Tibial artery (tissue), 4 donors: ENCODE measurements at places on chromosomes 6 and 20.

DNA sequence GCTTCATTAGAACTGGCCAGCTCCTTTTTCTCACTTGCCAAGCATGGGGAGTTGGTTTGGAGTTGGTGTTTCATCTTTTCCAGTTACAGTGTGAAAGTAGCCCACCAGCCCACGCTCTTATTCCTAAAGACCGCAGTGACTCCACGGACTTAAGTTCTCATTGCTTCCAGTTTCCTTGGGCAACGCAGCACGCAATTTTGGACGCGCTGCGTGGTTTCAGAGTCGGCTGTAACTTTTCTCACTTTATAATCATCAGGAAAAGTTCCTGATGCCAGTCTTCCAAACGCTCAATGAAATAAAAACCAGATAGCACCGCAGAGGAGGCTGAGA is 381 bp upstream of the PEX7 start:
- peaks cover 6% of the 10 kb centered on the region for H3K36me3 ChIP-seq
- H3K4me3 ChIP-seq = peak overlapping the region; percentile 86
- no peaks in the 10 kb centered on the region for H3K4me1 ChIP-seq
- H3K27ac ChIP-seq = peak overlapping the region; percentile 86
- H3K27me3 ChIP-seq = no peaks in the 10 kb centered on the region
- DNase-seq = no peak

- DNase-seq = no peak
- H3K27me3 ChIP-seq = no peaks in the 10 kb centered on the region
- no peak overlapping the region for H3K4me3 ChIP-seq
- no peaks in the 10 kb centered on the region for H3K36me3 ChIP-seq
- no peaks in the 10 kb centered on the region for H3K4me1 ChIP-seq
Observed at GRCh38 chr6:80932359-80932758, 820.1 kb downstream of the TENT5A start.

- no peak for DNase-seq
- no peaks in the 10 kb centered on the region for H3K27me3 ChIP-seq
- H3K4me3 ChIP-seq = peak overlapping the region; percentile 95
- peak overlapping the region; percentile 96 for H3K27ac ChIP-seq
Observed at GRCh38 chr6:70668499-70668812, 773 bp downstream of the SMAP1 start.

- H3K36me3 ChIP-seq = no peaks in the 10 kb centered on the region
- H3K4me3 ChIP-seq = no peak overlapping the region
- no peak for DNase-seq
Observed at GRCh38 chr20:615514-615913, 5.4 kb upstream of the TCF15 start.

DNA sequence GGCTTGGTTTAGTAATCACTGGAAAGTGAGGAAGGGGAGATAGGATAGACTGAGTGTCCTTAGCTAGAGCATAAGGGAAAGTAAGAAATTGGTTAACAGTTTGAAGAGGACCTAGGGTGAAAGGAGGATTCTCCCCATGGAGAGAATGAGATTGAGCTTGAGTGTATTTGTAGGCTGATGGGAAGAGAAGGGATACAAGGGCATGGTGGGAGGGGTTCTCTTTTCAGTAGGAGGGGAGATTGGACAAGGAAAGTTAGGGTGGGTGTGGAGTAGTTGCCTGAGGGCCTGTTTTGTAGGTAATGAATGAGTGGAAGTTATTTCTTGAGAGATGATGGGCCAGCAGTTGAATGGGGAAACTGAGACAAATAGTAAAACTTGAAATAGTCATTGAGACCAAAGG is 1.9 kb downstream of the TRMT11 start:
- H3K4me3 ChIP-seq = no peak overlapping the region
- H3K4me1 ChIP-seq = peaks cover 31% of the 10 kb centered on the region
- DNase-seq = no peak
- H3K27ac ChIP-seq = no peak overlapping the region

DNA sequence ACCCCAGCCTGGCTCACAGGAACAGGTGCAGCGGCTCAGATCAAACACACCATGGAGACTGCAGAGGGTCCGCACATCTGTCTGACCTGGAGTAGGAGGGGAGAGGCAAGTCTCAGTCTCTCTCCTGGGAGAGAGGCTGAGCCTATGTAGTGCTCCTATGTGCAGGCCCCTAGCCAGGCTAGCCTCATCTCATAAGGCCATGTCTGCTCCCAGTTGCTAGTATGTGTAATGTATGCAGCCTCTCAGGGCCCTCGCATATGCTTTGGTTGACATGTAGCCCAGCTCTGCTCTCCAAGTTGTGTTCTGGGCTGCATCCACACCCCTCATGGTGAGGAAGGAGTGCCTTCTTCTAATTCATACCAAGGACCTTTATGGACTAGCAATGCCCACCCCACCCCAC is 11.8 kb downstream of the TNXB start:
- H3K27me3 ChIP-seq = no peaks in the 10 kb centered on the region
- H3K27ac ChIP-seq = no peak overlapping the region
- H3K36me3 ChIP-seq = no peaks in the 10 kb centered on the region
- no peak for DNase-seq

GRCh38 chr20:59235226-59235625 is 65.2 kb upstream of the EDN3 start:
- DNase-seq = no peak
- no peaks in the 10 kb centered on the region for H3K27me3 ChIP-seq
- no peak overlapping the region for H3K4me3 ChIP-seq
- H3K4me1 ChIP-seq = no peaks in the 10 kb centered on the region
- no peaks in the 10 kb centered on the region for H3K36me3 ChIP-seq

- no peaks in the 10 kb centered on the region for H3K36me3 ChIP-seq
- DNase-seq = no peak
- peaks cover 16% of the 10 kb centered on the region for H3K4me1 ChIP-seq
- peak overlapping the region; percentile 79 for H3K27ac ChIP-seq
- no peak overlapping the region for H3K4me3 ChIP-seq
Observed at GRCh38 chr6:1868561-1869261, 259.0 kb downstream of the FOXC1 start.

DNA sequence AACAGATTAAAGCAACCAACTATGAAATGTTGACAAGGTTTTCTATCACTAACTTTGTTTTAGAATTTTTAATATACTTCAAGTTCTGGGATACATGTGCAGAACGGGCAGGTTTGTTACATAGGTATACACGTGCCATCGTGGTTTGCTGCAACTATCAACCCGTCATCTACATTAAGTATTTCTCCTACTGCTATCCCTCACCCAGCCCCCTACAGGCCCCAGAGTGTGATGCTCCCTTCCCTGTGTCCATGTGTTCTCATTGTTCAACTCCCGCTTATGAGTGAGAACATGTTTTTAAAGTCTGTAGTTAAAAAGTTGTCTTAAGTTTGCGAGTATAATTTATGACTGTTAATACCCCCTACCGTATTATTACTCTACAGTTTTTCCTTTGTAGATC is 844.3 kb upstream of the MANEA start:
- DNase-seq = no peak
- H3K27me3 ChIP-seq = no peaks in the 10 kb centered on the region
- H3K27ac ChIP-seq = no peak overlapping the region
- no peaks in the 10 kb centered on the region for H3K4me1 ChIP-seq

GRCh38 chr20:46954490-46955038 is 59.9 kb downstream of the EYA2 start:
- H3K27ac ChIP-seq = no peak overlapping the region
- no peaks in the 10 kb centered on the region for H3K36me3 ChIP-seq
- DNase-seq = no peak
- no peaks in the 10 kb centered on the region for H3K4me1 ChIP-seq

- no peaks in the 10 kb centered on the region for H3K36me3 ChIP-seq
- no peak for DNase-seq
- peak overlapping the region; percentile 38 for H3K27ac ChIP-seq
- H3K4me3 ChIP-seq = peak overlapping the region; percentile 7
- H3K27me3 ChIP-seq = no peaks in the 10 kb centered on the region
Observed at GRCh38 chr6:143754204-143754603, 76.4 kb downstream of the PHACTR2 start.

- H3K27me3 ChIP-seq = peaks cover 31% of the 10 kb centered on the region
- no peak overlapping the region for H3K27ac ChIP-seq
- H3K36me3 ChIP-seq = peaks cover 3% of the 10 kb centered on the region
- H3K4me1 ChIP-seq = no peaks in the 10 kb centered on the region
- no peak overlapping the region for H3K4me3 ChIP-seq
Observed at GRCh38 chr20:3753098-3753497, 14.5 kb downstream of the ADISSP start.

- no peak overlapping the region for H3K27ac ChIP-seq
- H3K4me3 ChIP-seq = no peak overlapping the region
- H3K4me1 ChIP-seq = no peaks in the 10 kb centered on the region
- no peaks in the 10 kb centered on the region for H3K36me3 ChIP-seq
Observed at GRCh38 chr6:64054861-64055260, 419.3 kb downstream of the PHF3 start.

GRCh38 chr6:136647363-136647852 is 97.2 kb upstream of the MAP7 start:
- no peak for DNase-seq
- peaks cover 9% of the 10 kb centered on the region for H3K36me3 ChIP-seq
- H3K4me3 ChIP-seq = no peak overlapping the region
